ENCODE measurements at places on chromosomes 4 and X.

DNA sequence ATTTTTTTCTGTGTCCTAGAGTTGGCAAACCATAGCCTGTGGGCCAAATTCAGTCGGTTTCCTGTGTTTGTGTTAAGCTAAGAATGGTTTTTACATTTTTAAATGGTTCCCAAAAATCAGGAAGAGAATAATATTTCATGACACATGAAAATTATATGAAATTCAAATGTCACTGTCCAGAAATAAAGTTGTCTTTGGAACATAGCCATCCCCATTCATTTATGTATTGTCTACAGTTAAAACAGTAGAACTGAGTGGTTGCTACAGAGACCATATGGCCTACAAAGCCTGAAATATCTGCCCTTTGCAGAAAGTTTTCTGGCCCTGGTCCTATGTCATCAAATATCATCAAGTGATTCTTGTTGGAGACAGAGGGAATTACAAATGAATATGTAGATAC lies 15.5 kb downstream of the FRMPD4 start:
- DNase-seq = peak; percentile 39

- no peak for DNase-seq
These were observed 703.0 kb downstream of the PCDH18 start for GRCh38 chr4:136829280-136829679.

- DNase-seq = peak; percentile 8
These were observed 1.3 kb downstream of the LCORL start for GRCh38 chr4:18020145-18020670.

GRCh38 chr4:1414831-1415680 lies 8.8 kb upstream of the NKX1-1 start:
- DNase-seq = no peak

GRCh38 chr4:88158489-88159228 lies at the start of gene ABCG2:
ABCG2 (minus strand) TSS chr4:88158639; CDS start chr4:88139995, 18,644 bp downstream.
- DNase-seq = peak; percentile 23

DNA sequence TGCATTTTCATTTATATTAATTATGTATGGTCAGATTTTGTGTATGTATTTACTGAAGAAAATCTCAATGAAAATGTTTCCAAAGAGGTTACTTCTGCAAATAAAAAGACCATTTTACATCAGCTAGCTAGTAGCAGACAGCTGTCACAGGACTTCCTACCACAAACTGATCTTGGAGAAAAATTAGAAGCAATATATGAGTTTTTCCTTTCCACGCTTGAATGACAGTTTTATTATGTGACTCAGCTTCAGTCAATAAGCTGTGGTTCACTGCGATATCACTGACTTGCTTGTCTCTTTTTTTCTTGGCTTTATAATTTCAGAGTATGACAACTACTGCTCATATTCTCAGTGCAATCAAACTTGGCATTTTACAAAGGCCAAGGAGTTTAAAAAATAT lies 787.4 kb upstream of the GALNTL6 start:
- no peak for DNase-seq

GRCh38 chrX:103739421-103739820 lies 28.7 kb downstream of the TMEM31 start:
- no peak for DNase-seq

GRCh38 chrX:131677655-131678628 lies 134.1 kb downstream of the OR13H1 start:
- peak; percentile 11 for DNase-seq

- no peak for DNase-seq
These were observed 32.8 kb downstream of the CLDN2 start for GRCh38 chrX:106952988-106953387.

DNA sequence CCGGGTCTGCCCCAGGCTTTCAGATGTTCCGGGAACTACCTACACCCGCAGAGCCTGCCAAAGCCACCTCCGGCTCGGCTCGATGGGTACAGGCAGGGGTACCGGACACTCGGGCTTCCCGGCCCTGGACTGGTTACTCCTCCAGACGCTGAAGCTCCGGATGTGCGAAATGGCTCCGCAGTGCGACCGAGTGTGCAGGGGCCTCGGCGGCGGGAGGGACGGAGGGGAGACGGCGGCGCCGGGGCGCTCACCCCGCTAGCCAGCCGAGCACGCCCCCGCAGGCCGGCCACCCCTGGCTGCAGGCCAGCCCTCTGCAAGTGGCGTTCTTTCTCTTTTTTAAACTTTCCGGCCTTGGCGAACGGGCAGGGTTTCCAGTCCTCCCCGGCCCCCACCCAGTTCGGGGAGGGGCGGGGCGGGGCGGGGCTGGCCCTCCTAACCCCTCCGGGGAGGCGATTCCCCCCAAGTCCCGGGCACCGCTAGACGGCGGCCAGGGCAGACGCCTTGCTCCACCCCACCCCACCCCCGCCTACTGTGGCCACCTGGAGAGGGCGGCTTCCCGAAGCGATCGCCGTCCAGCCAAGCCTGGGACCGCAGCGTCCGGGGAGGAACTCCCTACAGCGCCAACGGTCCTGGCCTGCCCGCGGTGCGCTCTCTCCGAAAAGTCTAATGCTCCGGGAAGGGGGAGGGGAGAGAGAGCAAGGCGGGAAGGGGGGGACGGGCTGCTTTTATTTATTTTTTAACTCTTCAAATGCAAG lies 7.5 kb downstream of the BCOR start:
- DNase-seq = no peak

DNA sequence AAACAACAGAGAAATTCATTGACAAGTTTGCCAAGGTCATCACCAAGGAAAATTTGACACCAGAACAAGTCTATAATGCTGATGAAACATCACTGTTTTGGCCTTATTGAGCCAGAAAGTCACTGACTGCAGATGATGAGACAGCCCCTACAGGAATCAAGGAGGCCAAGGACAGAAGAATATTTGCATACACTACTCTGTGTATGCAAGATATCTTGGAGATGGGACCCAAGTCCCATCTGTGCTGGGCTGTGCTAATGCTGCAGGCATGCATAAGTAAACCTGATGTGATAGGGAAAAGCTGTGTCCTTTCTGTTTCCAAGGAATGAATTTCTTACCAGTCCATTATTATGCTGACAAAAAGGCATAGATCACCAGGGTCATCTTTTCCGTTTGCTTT lies 126.8 kb downstream of the PAPSS1 start:
- no peak for DNase-seq

GRCh38 chrX:115972717-115973116 lies 197.8 kb upstream of the AGTR2 start:
- no peak for DNase-seq

All from renal pelvis (tissue), 12 donors.